ENCODE measurements at places on chromosomes 1 and 21.

GRCh38 chr1:35691571-35692220, 27.0 kb downstream of the C1orf216 start:
- DNase-seq: no peak

DNA sequence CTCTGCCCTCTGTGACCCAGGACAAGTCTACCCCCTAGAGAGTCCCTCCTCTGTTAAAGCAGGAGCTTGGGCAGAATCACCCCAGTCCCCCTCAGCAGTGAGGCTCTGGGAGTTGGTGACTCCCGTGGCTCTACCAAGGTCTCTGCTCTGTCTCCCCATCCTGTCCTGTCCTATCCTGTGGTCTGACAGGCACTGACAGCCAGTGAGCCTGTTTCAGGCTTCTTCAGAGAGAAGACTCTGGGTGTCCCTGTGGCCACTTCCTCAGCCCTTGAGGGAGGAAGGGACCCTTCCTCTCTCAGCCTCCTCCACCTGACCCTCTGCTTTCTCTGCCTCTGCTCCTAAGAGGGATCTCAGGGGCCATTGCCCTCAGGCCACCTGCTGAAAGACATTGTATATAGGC, 148.7 kb downstream of the FCRL5 start:
- no peak for DNase-seq

DNA sequence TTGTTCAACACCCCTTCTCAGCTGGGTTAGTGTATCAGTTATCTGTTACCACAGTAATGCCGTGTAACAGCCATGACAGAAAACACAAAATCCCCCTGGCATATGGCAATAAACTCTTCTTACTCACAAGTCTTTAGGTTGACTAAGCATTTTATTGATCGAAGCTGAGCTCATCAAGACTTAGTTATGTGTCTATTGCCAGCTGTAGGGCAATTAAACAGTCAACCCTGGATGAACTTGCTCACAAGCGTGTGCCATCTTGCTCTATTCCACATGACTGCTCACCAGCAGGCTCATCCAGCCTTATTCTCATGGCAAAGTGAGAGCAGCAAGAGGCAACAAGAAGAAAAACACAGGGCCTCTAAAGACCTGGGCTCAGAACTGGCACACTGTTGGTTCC, 333.8 kb upstream of the PTBP2 start:
- no peak for DNase-seq

DNA sequence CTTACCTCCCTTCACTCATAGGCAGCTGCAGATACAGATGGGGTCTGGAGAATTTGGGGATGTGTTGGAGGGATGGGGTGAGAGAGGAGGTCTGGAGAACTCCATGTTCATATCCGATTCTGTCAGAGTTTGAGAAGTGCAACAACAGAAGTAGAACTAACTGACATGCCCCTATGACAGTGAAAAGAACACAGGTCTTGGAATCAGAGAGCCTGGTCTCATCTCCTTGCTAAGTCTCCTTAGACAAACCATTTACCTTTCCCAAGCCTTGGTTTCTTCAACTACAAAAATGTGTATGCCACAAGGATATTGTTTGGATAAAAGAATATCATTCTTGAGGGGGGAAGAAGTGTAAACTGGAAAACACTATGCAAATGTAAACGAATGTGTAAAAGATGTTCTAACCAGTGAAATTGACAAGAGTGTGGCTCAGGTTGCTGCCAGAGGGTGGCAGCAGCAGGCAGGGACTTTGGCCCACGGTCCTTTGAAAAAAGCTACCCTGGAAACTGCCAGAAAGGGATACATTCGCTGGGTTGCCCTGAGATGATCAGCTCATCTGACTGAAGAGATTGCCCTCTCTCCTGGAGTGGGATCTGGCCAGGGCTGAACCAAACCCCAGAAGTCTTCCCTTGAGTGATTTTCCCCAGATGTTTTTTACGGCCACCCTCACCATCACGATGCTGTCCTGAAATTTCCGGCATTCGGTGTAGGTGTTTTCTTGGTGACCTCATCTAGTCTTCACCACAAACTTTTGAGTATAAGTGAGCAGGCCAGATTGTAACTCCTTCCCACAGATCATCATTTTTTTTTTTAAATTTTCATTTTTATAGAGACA, 17.0 kb upstream of the CD2 start:
- DNase-seq: peak; percentile 20

- DNase-seq: no peak
Measured at GRCh38 chr1:36157115-36157903, 1.3 kb downstream of the MAP7D1 start.

GRCh38 chr1:54323921-54324250, 82.3 kb downstream of the SSBP3 start:
- DNase-seq: no peak

DNA sequence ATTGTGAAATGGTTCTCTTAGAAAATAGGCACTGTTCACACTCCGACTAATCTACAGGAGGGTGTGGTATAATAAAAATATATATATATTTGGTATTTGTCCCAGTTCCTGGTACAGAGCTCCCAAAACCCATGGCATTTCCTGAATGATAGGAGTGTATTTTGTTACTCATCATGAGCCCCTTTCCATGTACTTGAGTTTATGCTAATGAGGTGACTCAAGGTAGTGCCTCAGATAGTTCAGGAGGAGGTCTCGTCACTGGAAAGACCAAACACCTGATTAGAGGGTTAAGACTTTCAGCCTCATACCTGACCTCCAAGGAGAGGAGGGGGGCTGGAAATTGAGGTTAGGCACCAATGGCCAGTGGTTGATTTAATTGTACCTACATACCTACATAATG, 57.9 kb downstream of the TTC3 start:
- no peak for DNase-seq

DNA sequence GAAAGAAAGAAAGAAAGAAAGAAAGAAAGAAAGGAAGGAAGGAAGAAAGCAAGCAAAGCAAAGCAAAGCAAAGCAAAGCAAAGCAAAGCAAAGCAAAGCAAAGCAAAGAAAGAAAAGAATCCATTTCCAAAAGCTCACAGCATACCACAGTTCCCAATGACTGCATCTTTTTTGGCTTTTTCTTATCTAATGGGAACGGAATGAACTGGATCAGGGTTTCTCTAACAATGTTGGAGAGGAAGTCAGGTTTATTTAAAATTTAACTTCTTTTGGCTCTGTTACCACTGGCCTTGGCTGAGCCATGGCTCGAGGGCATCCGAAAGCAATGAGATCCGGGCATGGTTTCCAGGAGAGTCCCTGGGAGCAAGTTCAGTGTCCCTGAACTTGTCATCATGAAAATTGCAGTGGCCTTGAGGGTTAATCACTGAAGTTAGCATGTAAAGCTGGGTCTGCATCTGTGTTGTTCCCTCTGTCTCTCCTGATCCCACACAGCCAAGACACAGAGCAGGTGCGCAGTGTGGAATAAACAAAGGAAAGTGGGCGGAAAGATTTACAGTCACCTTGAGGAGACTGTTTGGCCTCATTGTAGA, 34.6 kb upstream of the CTPS1 start:
- no peak for DNase-seq

GRCh38 chr1:165893507-165893906, 66.1 kb downstream of the UCK2 start:
- no peak for DNase-seq

DNA sequence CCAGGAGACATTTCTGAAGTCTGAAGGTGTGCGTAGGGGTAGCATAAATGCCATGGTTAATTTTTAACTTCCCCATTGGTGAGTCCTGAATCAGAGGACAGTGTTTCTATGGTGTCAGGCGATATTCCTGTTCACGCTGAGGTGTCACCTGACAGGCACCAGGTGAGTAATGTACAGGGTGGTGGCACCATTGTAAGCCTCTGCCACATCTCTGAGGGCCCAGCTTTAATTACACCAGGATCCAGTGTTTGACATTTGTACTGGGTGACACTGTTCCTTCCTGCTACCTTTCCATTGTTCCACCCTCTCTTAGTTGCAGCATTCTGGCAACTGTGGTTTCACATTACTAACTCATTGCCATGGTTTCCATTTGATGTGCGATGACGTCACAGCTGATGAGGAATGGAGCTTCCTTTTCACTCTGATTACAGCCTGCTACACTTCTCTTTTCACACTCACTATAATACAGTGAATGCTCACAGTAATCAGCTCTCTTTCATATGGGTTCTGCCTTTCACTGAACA, 40.6 kb upstream of the MARK1 start:
- peak; percentile 65 for DNase-seq

DNA sequence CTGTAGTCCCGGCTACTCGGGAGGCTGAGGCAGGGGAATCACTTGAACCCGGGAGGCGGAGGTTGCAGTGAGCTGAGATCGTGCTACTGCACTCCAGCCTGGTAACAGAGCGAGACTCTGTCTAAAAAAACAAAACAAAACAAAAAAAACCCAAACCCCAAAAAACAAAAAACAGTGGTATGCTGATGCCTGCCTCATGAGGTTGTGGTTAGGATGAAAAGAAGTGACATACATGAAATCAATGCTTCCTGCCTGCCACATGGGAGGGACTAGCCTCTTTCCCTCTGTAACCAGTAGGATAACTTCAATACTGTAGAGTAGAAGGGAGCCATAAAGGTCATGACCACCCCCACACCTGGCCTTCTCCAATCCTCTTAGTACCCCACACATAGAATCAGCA, 55.2 kb downstream of the TENT5C start:
- DNase-seq: no peak

GRCh38 chr1:234515411-234515810, 36.4 kb upstream of the TARBP1 start:
- DNase-seq: no peak

GRCh38 chr1:89746424-89747149, 74.2 kb upstream of the LRRC8D start:
- no peak for DNase-seq

DNA sequence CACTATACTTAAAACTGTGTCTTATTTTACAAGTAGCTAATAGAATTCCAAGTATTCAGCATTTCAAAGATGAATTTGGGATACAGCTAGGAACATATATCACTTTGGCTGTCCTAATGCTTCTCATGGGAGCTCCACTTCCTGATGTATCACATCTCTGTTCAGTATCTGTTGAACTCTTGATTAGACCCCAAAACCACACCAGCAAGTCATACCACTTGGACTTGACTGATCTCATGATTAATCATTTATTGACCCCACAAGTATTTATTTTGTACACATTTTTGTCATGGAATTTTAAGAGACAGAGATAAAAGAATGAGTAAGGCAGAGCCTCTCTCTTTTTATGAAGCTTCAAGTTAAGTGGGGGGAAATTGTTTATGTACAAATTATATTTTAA, 30.0 kb downstream of the TMPRSS15 start:
- DNase-seq: no peak

DNA sequence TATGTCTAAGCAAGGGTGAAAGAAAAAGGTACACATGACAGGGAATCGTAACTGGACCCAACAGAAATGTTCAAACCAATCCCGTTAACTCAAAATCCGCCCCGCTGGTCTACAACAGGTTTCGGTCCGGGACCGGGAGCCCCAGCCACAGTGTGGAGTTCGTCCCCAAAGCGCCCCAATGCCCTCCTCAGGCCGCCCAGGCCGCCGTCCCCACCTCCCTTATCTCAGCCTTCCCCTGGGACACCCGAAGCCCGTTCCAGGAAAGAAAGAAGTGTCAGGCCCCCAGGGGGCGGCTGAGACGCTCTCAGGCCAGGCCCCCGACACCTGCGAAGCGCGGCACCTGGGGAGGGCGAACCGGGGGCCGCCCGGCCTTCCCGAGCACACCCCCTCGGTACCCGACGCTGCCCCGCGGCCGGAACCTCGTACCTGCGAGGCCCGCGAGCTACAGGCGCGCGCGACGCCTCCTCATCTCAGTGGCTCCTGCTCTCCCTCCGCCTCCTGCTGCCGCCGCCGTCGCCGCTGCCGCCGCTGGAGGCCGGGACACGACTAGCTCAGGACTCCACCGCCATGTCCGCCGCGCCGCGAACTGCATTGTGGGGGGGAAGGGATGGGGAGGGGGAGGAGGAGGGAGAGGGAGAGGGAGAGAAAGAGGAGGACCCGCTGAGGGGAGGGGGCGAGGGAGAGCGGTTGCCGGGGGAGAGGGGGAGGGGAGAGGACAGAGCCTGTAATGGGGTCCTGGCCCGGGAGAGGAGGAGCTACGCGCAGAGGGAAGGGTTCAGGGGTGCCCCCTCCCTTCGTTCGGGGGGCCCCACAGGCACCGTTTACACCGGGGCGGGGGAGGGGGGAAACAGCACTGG, at the start of gene TUT4:
Gene TUT4 (minus strand): TSS at position 588 of the 857 bp plus-strand sequence. CDS start 26,812 bp downstream, outside the sequence.
- peak; percentile 72 for DNase-seq

GRCh38 chr1:226912587-226913176, 27.4 kb upstream of the COQ8A start:
- DNase-seq: no peak

GRCh38 chr1:84919461-84919970, 26.5 kb upstream of the LPAR3 start:
- no peak for DNase-seq

- no peak for DNase-seq
Measured at GRCh38 chr1:153428791-153429190, 12.5 kb downstream of the S100A7A start.

- no peak for DNase-seq
Measured at GRCh38 chr1:183956559-183957188, 80.9 kb downstream of the COLGALT2 start.

Data from NCI-H748 treated with DMSO at 0.1 percent for 48 hours (cell line).